ENCODE measurements at places on chromosomes 7 and 10. TPM values are rescaled to one million over a fixed set of nuclear protein-coding genes. Genes with fewer than 3 reads are reported as not detected.

Gene C10orf67
- not detected for total RNA-seq

DNA sequence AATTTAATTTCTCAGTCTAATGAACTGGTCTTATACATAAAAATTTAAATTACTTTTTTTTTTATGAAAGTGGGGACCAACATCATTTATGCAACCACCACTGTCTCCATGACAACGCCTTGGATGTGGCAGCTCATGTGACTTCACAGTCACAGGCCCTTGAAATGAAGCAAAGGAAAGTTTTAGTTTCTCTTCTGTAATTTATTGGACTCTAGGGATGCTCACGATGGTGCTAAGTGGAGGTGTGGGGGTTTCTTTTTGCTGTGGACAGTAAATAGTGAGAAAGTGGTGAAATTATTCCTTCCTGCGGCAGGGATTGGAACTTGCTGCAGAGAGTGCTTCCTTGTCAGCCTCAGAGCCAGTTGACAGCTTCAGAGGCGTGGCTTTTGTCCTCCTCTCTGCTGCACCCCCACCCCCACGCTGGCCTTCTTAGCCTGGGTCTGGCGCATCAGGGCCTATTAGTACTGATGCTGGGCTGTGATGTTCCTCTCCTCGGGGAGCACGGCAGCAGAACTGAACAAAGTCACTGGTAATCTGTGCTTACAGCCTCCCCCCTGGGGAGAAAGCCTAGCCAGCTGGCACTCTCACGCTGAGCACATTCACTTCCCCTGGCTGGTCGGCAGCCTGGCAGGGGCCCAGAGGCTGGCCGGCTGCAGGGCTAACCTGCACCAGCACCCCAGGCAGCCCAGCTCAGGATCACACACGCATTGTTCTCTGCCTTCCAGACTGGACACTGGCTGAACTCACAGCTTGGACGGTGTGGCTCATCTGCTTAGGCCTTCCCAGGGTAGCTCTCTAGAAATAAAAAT is 517.5 kb upstream of the GALNT17 start:
- peak overlapping the region; percentile 60 for H3K27ac ChIP-seq
- H3K36me3 ChIP-seq, result no peaks in the 10 kb centered on the region
- H3K4me1 ChIP-seq, result peaks cover 18% of the 10 kb centered on the region

Gene NPFFR1
- total RNA-seq, result not detected

Gene JMJD1C
- 70.4 TPM for total RNA-seq
